Renal pelvis (tissue), 12 donors: ENCODE measurements at places on chromosomes 2 and 18.

- no peak for DNase-seq
Observed at GRCh38 chr2:170190172-170190571, 12.2 kb downstream of the MYO3B start.

DNA sequence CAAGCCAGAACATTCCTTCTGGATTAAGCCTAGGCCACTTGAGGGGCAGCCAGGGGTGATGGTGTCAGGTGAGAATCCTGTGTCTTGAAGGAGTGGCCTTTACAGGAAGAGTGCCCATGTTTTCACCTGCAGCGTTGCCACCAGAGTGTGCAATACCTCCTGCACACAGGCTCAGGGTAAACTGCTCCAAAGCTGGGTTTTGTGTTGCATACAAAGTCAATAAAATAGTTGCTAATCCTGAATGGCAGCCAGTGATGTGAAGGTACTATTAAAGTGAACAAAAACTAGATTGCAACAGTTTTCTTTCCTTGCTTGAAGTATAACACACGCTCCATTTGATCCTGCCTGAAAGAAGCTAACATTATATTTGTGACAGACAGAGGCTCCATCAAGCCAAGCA lies 64.4 kb upstream of the NRP2 start:
- no peak for DNase-seq

GRCh38 chr18:51082571-51083267 lies 52.7 kb downstream of the SMAD4 start:
- no peak for DNase-seq

DNA sequence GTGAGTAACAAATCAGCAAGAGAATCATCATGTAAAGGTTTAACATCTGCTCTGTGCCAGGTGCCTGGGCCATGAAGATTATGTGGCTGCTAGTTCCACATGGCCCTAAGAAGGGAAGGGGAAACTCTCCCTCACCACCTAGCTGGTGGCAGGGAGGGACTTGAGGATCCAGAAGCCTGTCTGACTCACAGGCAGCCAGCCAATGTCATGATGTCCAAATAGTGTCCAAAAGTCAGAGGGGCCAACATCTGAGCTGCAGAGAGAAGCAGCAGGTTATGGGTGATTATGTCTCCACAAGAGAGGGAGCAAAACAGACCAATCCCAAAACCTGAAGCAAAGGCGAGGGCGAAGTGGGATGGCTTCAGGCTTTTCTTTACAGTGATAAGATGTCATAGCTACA lies 61.9 kb upstream of the SPP2 start:
- DNase-seq, result no peak

- no peak for DNase-seq
Observed at GRCh38 chr2:28419443-28420270, 27.0 kb downstream of the FOSL2 start.

GRCh38 chr18:75544496-75544895 lies 117.0 kb upstream of the SMIM21 start:
- DNase-seq, result no peak

GRCh38 chr2:107719836-107720235 lies 106.9 kb upstream of the RGPD4 start:
- DNase-seq, result no peak

GRCh38 chr18:72086421-72086820 lies 457.7 kb downstream of the CBLN2 start:
- peak; percentile 12 for DNase-seq

GRCh38 chr2:29420999-29421782 lies 306.0 kb downstream of the CLIP4 start:
- peak; percentile 88 for DNase-seq

DNA sequence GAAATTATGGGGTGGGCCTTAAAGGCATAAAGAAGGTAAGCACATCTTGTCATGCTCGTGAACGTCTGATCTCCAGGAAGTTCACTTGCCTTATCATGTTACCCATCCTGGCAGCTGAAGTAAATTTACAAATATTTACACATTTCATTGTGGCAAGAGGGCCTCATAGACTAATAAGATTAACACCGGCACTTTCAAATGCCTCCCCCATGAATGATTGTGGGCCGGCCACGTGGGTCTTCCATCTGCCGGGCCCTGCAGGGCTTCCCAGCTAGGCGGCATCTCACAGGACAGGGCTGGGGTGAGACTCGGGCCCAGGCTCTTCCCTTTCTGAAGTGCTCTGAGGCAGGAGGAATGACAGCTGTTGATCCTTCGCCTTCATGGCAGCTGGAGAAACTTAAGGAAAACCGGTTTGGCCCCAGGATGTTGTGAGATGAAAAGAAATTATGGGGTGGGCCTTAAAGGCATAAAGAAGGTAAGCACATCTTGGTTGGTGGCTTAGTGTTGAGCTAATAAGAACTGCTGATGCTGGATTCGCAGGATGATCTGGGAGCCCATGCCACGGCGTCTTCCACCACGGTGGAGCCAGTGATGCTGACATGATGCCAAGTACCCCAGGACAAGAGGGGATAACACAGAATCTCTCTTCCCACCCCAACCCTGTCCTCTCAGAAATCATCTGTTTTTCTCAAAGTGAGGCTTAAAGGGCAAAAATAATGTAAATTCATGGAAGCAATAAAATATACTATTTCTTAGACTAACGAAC lies 176.3 kb downstream of the SEPTIN10 start:
- DNase-seq, result no peak

- no peak for DNase-seq
Observed at GRCh38 chr2:104786821-104787220, 67.1 kb upstream of the POU3F3 start.
